SW480 (cell line): ENCODE measurements at places on chromosomes 2 and 18.

- DNase-seq = no peak
Observed at GRCh38 chr18:28637897-28638296, 461.0 kb upstream of the CDH2 start.

GRCh38 chr2:68971591-68972231, 2.7 kb upstream of the GKN1 start:
- peak; percentile 17 for DNase-seq

DNA sequence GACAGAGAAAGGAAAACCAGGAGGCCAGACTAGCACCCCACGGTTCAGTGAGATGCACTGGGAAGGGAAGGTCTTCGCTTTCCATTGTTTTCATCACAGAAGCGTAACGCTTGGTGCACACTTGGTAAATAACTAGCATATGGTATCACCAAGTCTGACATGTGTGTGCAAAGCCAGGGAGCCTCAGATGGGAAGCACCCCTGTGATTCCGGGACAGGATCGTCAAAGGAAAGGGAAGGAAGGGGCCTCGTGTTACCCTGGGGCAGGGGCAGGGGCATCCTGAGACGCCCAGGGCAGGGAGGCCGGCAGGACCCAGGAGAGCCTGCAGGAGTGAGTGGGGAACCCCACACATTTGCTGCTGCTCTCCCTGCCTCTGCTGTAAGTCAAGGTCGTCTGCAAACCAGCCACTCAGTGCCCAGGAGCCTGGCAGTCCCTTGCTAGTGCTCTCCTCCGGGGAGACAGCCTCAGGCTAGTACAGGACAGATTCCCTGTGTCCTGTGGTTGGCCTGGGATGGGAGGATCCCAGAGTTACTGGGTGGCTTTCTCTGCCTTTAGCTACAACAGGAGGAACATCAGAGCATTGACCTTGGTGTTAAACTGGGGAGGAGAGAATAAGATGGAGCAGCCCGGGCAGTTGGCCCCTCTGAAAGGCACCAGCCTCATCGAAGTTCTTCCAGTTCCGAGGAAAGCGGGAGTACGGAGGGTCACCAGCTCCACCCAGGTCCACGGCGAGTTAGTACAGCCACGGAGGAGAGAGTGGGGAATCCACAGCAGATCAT, 192.5 kb downstream of the NDUFA10 start:
- no peak for DNase-seq

DNA sequence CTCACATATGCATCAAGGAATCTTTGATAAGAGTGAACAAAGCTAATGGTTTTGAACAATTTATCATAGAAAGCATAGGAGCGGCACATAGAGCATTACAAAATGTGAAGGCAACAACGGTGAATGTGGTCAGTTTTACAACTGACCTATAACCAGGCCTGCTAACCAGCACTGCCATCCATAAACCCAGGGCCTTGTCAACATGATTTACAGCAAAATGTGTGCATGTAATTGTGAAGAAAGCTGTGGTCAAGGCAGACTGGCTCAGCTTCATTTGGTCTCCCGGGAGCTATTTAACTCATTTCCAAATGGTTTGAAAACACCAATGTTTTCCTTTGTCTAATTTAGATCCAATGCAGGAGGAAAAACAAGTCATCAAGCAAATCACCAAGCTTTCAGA, 119.8 kb downstream of the DHRS9 start:
- DNase-seq = no peak

DNA sequence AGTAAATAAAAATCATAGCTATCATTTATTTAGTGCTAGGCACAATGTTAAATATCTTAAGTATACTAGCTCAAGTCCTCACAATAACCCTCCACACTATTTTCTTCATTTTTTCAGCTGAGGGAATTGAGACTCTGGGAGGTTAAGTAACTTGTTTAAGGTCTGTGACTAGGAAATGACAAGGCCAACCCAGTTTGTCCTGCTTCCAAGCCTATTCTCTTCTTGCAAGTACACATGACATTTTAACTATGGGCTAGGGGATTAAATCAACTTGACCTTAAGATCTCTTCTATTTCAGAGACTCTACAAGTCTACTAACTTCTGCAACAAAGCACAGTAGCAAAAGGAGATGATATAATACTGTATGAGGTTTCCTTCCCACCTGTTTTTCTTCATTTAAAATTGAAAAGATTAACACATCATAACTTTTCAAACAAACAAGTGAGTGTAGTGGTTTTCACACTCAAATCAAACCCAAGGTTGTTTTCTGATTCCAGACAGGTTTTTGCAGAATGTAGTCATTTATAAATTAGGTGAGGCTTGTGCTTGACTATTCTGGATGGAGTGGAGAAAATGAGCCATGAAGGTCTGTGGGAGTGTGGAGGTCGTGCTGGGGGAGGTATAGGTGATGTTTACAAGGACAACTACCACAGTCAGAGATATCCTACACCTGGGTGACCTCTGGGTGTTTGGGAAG, 57.0 kb downstream of the CD28 start:
- no peak for DNase-seq

DNA sequence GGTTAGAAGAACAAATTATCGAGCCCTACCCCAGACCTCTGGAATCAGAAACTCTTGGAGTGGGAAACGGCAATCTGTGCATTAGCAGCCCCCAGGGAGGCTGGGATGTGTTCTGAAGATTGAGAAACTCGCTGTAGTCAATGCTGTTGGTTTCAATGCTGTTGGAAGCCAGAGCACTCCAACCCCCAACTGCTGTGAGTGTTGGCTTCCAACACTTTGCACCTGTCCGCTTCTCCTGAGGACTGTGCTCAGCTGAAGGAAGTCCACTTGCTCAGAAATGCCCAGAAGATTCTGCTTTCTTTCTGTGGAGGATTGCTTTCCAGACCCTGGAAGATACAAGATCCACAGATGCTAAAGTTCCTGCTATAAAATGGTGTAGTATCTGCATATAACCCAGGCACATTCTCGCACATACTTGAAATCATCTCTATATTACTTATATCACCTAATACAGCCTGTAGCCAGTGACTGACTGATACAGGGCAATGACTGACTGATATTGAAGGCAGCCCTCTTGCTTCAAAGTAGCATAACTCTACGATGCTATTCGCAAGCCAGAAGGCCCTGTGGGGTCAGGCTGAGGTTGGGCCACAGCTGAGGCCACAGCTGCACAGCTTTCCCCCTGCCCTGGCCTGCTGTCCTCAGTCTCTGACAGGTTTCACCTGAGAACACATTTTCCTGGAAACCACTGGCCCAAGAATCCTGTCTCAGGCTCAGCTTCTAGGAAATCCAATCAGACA, 757.7 kb upstream of the ID2 start:
- DNase-seq = no peak

DNA sequence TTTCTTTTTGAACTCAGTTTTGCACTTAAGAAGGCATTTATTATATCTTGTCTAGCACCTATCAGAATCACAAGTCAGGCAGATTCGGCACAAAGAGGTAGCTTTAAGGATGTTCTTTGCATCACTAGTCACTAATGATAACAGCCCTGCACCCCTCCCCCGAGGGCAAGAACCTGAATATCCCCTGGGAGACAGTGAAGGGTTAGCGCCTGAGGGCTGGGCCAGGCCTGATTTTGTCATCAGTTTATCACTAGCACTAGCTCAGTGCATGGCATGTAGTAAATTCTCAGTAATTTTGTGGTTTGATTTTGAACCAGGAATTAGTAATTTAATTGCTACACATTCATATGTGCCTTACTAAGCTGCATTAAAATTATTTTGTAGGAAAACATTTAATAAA, 23.9 kb upstream of the HS6ST1 start:
- no peak for DNase-seq

- no peak for DNase-seq
Observed at GRCh38 chr18:29853126-29853525, 1189.4 kb downstream of the DSC3 start.

DNA sequence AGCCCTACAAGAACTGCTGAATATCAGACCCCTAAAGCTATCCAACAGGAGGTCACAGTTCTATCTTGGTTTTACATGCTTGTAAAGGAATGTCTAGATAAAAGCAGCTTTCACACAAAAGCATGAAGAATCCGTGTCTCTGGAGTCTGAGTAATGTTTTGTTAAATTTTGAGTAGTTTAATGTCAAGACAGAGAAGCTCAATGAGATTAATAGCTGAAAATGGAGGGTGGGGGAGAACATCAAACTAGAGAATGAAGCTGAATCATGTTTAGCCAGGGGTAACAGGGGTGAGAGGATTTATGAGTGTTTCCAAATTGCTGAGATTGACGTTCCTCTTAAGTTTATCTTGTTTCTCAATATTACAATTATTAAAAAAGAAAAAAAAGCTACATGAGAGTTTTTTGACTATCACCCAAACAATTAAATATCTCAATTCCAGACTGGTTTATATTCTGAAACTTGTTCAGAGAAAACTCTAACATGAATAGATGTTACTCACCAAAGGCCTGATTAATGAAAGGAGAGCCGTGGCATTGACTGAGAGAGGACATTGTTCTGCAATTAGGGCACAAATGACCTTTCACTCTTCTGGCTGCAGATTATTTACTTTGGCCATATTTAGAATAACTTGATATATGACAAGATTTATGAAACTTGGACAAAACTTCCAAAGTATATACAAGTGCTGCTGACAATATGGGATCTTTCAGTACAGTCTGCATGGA, 266.4 kb upstream of the ETAA1 start:
- no peak for DNase-seq

GRCh38 chr18:76495435-76496193, 572 bp upstream of the ZNF516 start:
- DNase-seq = peak; percentile 47

DNA sequence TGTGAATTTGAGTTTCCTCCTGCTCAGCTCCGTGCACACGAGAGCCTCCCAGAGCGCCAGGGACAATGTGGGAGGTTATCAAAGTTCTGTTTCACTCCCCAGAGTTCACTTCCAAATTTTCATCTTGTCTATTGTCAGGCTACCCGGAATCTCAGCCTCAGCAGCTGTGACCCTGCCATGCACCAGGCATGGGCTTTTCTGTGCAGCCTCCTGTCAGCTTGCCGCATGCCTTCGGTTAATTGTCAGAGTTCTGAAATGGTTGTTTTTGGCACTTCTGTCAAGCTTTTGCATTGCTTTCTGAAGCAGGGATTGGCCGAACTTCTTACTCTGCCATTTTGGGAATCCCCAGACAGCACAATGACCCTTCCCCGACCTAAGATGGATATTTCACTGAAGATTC, 60.4 kb downstream of the SH3YL1 start:
- DNase-seq = no peak

DNA sequence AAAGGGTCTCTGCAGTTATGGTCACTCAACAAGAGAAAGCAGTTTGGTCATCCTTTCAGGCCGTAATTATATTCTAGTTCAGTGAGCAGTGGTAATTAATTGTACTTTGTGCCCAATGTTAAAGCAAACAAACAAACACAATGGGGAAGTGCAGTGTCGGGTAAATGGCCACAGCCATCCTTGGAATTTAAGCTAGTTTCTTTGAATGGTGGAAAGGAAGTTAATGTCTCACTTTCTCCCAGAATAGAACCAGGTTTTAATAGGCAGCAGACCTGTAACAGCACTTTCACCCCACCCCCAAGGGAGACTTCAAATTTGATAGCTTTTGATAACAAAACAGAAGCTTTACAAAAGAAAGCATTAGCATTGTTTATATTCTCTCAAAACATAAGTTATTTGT, 20.0 kb upstream of the ITGAV start:
- DNase-seq = no peak
